ENCODE measurements at places on chromosomes 7 and 10.

- DNase-seq, result no peak
- H3K4me1 ChIP-seq, result peaks cover 6% of the 10 kb centered on the region
- H3K4me3 ChIP-seq, result no peak overlapping the region
- no peaks in the 10 kb centered on the region for H3K27me3 ChIP-seq
Measured at GRCh38 chr7:74185636-74186035, 11.5 kb downstream of the EIF4H start.

DNA sequence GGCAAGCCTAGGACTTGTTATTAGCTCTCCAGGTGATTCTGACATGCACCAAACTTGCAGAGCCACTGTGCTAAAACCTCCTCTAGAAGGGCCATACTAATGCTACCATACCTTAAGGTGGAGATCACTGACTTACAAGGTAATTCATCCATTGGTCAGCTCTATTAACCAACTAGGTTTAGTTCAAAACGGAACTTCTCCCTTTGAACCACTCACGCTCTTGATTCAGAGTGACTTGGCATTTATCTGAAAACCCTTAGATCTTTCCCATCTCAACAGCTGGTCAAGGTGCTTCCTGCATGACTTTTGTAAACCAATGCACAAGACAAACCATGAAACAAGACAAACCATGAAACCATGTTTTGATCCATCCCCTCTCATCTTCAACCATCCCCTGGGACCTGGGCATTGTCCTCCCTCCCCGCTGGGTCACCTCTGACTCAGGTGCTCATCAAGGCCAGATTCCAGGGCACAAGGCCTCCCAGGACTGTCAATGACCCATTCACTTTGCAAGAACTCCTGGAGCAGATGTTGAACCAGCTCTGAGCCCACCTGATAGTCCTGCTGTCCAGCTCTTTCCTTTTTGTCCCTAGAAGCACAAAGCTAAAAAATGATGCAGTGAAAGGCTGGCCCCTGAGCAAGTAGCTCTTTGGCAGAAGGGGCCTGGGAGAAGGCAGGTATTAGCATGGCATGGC is 18.8 kb downstream of the IMPDH1 start:
- H3K4me3 ChIP-seq, result no peak overlapping the region
- H3K27me3 ChIP-seq, result no peaks in the 10 kb centered on the region
- DNase-seq, result no peak
- H3K27ac ChIP-seq, result no peak overlapping the region

GRCh38 chr10:3340127-3340730 is 167.6 kb upstream of the PITRM1 start:
- no peak overlapping the region for H3K27ac ChIP-seq
- H3K27me3 ChIP-seq, result no peaks in the 10 kb centered on the region
- no peak for DNase-seq
- H3K36me3 ChIP-seq, result no peaks in the 10 kb centered on the region

DNA sequence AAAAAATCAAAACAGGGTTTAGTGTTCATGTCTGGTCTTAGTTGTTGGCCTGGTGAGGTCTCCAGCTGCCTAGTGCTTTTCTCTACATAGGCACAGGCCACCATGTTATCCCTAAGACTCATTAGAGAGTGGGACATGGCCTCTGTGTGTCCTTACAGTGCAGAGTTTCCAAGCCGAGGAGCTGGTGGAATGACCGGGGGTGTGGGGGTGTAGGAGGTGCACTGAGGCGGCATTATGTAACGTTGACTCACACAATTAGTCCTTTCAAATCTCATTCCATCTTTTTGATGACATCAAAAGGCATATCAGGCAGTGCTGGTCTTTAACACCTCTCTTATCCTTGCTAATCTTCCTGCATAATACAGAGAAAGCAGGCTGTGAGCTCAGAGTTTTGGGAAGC is 71.3 kb downstream of the MTPN start:
- no peaks in the 10 kb centered on the region for H3K4me1 ChIP-seq
- no peak overlapping the region for H3K4me3 ChIP-seq
- H3K27me3 ChIP-seq, result no peaks in the 10 kb centered on the region
- no peak for DNase-seq
- H3K27ac ChIP-seq, result no peak overlapping the region
- H3K36me3 ChIP-seq, result no peaks in the 10 kb centered on the region

DNA sequence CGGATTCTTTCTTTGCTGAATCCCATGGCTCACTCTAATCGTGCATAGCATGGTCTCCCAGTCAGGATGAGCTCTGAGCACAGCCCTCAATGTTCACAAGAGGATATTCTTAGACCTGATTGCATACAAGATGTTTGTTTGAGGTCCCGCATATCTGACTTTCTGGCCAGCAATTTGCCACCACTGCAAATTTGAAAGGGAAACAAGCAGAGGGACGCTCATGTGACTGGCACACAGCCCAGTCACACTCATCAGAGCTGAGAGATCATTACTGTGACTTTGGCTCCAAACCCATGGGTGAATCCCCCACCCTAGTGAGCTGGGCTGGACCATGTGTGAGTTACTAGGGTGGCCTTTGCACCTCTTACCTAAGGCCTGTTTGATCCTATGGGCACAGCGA is 9.9 kb downstream of the TAS2R41 start:
- H3K27me3 ChIP-seq, result no peaks in the 10 kb centered on the region
- no peaks in the 10 kb centered on the region for H3K36me3 ChIP-seq
- no peaks in the 10 kb centered on the region for H3K4me1 ChIP-seq
- H3K27ac ChIP-seq, result no peak overlapping the region

GRCh38 chr7:26499315-26499897 is 207.7 kb downstream of the SNX10 start:
- no peaks in the 10 kb centered on the region for H3K27me3 ChIP-seq
- H3K4me1 ChIP-seq, result no peaks in the 10 kb centered on the region
- no peak overlapping the region for H3K27ac ChIP-seq
- H3K36me3 ChIP-seq, result no peaks in the 10 kb centered on the region

DNA sequence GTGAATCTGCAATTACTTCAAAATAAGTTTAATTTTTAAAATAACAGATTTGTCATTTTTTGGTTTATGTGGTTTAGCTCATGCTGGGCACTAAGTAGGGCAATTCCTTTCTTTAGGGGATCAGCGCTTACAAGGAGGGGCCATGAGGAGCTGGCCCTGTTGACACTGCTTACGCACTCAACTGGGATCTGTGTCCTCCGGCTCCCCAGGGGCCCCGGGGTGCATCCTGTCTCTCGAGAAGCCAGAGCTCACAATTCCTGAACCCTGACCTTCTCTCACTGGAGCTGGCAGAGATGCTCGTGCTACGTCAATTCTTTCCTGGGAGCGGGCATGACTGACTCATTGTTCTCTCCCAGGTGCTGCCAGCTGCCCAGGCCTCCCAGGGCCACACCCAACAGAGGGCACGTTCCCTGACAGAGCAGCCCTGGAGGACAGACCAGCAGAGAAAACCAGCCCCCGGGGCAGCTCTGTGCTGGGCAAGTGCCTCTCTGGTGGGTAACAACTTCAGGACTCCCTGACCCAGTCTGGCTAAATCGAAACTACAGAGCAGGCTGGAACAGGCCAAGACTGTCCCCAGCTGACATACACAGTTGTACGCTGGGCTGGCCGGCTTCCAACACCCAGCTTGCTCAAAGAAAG is 36.8 kb downstream of the CTBP2 start:
- no peak for DNase-seq
- H3K4me3 ChIP-seq, result no peak overlapping the region
- no peaks in the 10 kb centered on the region for H3K27me3 ChIP-seq
- 0 out of 2 replicates have a peak overlapping the region, but pooled peaks have one; percentile 36 for H3K27ac ChIP-seq
- H3K4me1 ChIP-seq, result peaks cover 26% of the 10 kb centered on the region

DNA sequence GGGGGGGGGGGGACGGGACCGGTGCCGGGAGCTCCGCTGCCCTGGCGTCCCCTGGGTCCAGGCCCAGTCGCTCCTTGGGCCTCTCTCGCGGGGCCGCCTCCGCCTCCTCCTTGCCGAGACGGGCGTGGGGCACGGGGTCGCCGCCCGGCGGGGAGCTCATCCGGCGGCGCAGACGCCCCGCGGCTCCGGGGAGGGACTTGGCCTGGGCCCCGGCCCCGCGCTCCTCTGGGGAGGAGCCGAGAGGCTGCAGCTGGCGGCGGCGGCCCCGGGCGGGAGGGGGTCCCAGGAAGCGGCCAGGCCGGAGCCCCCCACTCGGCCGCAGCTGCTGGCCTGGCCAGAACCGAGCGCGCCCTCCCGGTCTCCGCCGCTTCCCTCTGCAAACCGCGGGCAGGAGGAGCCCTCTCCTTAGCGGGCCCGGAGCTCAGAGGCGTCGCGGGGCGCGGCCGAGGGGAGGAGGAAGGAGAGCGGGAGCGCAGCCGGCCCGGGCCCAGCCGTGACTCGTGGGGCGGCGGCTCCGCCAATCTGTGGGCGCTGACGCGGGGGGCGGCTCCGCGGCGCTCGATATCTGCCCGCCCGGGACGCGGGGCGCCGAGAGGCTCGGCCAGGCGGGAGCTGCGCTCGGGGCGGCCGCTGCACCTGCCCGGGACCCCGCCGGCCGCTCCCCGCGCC is at the start of gene FAM20C:
Gene FAM20C, plus strand, starts transcription at position 591 of the 669 bp plus-strand sequence. CDS start 629 bp downstream, outside the sequence.
- H3K27ac ChIP-seq, result no peak within 1 kb of the TSS
- peak within 1 kb of the TSS; percentile 64 for H3K4me3 ChIP-seq
- peaks cover 31% of the 10 kb centered on the region for H3K4me1 ChIP-seq

- H3K4me3 ChIP-seq, result no peak overlapping the region
- no peak overlapping the region for H3K27ac ChIP-seq
Measured at GRCh38 chr7:157932498-157933218, 595.9 kb downstream of the DNAJB6 start.

- no peak overlapping the region for H3K4me3 ChIP-seq
- no peak for DNase-seq
- no peaks in the 10 kb centered on the region for H3K4me1 ChIP-seq
- H3K36me3 ChIP-seq, result no peaks in the 10 kb centered on the region
- H3K27ac ChIP-seq, result no peak overlapping the region
Measured at GRCh38 chr10:16945593-16945992, 128.4 kb upstream of the RSU1 start.

- H3K4me1 ChIP-seq, result no peaks in the 10 kb centered on the region
- DNase-seq, result no peak
- no peak overlapping the region for H3K27ac ChIP-seq
- H3K36me3 ChIP-seq, result no peaks in the 10 kb centered on the region
Measured at GRCh38 chr7:146094356-146094755, 22.2 kb upstream of the CNTNAP2 start.

GRCh38 chr10:76113952-76114351 is 682.5 kb downstream of the LRMDA start:
- H3K4me1 ChIP-seq, result peaks cover 5% of the 10 kb centered on the region
- no peaks in the 10 kb centered on the region for H3K36me3 ChIP-seq
- no peak overlapping the region for H3K27ac ChIP-seq
- H3K27me3 ChIP-seq, result no peaks in the 10 kb centered on the region

GRCh38 chr10:15363031-15363430 is 8.1 kb downstream of the FAM171A1 start:
- H3K4me1 ChIP-seq, result no peaks in the 10 kb centered on the region
- no peak overlapping the region for H3K4me3 ChIP-seq
- DNase-seq, result no peak
- H3K27me3 ChIP-seq, result no peaks in the 10 kb centered on the region
- H3K27ac ChIP-seq, result no peak overlapping the region

DNA sequence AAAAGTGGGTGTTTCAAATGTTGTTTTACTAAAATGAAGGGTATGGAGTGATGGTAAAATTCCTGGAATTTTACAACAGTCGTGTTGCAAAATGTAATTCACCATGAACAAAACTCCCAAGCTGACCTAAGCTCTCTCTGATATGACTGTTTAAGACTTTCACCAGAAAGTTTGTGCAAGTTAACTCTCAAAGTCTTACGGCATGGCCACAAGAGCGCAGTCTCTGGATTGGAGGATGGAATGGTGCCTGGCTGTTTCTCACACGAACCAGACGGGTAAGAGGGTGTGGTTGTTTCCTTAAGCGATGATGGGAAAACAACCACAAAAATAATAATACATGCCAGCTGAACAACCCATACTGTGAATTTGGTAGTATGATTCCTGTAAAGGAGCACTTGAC is 662.5 kb downstream of the KCNMA1 start:
- H3K4me3 ChIP-seq, result no peak overlapping the region
- DNase-seq, result no peak
- H3K4me1 ChIP-seq, result no peaks in the 10 kb centered on the region
- H3K27ac ChIP-seq, result no peak overlapping the region
- H3K36me3 ChIP-seq, result no peaks in the 10 kb centered on the region

DNA sequence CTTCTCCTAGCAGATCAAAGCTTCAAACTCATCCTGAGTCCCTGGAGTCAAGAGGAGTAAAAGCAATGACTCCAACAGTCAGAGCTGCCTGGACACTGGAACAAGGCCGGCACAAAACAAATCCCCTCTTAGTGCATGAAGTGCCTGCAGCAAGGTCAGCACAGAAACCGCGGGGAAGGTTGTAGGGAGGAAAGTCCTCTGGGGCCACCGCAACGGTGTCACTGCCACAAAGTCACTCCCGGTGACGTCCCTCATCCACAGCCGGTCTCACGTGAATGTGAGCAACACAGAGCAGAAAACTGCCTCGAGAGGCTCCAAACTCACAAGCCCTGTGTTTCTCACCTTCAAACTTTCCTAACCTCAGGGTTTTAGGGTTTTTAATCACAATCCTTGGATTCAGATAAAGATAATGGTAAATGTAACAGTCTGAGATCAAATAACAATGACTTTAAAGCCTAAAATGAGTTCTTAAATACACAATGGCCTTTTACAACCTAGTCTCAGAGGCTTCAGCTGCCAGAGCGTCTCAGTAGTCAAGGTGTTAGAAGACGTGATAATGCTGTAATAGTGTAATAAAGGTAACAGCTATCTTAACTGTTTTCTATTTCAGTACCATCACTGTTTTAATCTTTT is 274.3 kb downstream of the ZMYND11 start:
- no peaks in the 10 kb centered on the region for H3K27me3 ChIP-seq
- H3K27ac ChIP-seq, result no peak overlapping the region
- DNase-seq, result no peak
- no peak overlapping the region for H3K4me3 ChIP-seq

DNA sequence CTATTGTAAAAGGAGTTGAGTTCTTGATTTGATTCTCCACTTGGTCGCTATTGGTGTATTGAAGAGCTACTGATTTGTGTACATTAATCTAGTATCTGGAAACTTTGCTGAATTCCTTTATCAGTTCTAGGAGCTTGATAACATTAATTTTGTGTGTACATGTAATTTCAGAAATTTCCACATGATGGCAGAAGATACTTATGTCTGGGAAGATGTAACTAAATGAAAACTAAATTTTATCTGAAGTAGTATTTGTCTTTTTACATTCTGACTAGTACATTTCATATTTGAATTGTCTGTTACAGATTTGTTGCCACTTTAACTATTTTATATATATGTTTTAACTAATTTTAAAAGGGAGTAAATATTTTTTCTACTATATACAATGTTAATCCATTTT is 27.6 kb downstream of the SDHAF3 start:
- H3K36me3 ChIP-seq, result no peaks in the 10 kb centered on the region
- H3K4me1 ChIP-seq, result no peaks in the 10 kb centered on the region
- no peak overlapping the region for H3K27ac ChIP-seq
- no peak overlapping the region for H3K4me3 ChIP-seq

DNA sequence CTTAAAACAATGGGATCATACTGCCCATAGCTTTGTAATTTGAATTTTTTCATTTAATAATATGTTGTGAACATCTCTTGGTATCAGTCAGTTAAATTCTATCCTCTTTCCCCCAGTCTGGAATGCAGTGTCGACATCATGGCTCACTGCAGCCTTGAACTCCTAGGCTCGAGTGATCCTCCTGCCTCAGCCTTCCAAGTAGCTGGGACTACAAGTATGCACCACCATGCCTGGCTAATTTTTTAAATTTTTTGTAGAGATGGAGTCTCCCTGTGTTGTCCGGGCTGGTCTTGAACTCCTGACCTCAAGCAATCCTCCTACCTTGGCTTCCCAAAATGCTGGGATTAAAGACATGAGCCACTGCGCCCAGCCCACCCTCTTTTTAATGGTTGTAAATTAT is 34.6 kb downstream of the MPLKIP start:
- DNase-seq, result no peak
- H3K4me3 ChIP-seq, result no peak overlapping the region
- peaks cover 7% of the 10 kb centered on the region for H3K36me3 ChIP-seq
- peaks cover 4% of the 10 kb centered on the region for H3K4me1 ChIP-seq
- H3K27me3 ChIP-seq, result no peaks in the 10 kb centered on the region
- H3K27ac ChIP-seq, result no peak overlapping the region

- no peak for DNase-seq
- no peaks in the 10 kb centered on the region for H3K36me3 ChIP-seq
- H3K4me1 ChIP-seq, result no peaks in the 10 kb centered on the region
- H3K27ac ChIP-seq, result no peak overlapping the region
Measured at GRCh38 chr7:26346611-26347203, 55.0 kb downstream of the SNX10 start.

Measured in H1 (cell line).